ENCODE measurements at places on chromosomes 6 and 20. TPM values are rescaled to one million over a fixed set of nuclear protein-coding genes. Genes with fewer than 3 reads are reported as not detected.

KCNG1 gene
- total RNA-seq = 1.5 TPM

CST4 gene
- total RNA-seq = 2.7 TPM

SCGN gene
- total RNA-seq = 11.7 TPM

DNA sequence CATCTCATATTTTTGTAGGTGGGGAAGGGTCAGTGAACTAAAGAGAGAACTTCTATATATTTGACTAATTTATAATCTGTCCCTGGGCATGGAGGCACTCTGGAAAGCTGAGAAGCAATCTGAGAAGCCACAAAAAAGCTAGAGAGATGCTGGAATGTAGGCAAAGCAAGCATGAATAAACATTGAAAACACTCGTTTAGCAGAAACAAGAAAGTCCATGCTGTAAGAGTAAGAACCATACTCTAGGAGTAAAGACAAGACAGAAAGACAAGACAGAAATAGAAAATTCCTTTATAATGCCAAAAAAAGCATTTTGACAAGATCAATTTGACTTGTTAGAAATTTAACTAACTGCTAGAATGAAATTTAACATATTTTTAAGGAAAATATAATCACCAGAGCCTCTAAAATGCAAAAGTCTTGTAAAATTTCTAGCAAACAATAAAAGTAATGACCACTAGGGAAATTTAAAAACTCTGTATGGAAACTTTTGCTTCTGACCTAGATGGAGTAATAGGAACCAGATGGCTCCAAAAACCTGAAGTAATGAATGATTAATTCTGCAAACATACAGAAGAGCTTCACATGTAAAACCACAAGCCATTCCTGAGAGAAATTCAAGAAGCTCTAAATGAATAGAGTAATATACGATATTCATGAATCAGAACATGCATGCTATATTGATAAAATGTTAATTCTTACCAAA lies 625.7 kb upstream of the PTCHD4 start:
- no peak for DNase-seq

DNA sequence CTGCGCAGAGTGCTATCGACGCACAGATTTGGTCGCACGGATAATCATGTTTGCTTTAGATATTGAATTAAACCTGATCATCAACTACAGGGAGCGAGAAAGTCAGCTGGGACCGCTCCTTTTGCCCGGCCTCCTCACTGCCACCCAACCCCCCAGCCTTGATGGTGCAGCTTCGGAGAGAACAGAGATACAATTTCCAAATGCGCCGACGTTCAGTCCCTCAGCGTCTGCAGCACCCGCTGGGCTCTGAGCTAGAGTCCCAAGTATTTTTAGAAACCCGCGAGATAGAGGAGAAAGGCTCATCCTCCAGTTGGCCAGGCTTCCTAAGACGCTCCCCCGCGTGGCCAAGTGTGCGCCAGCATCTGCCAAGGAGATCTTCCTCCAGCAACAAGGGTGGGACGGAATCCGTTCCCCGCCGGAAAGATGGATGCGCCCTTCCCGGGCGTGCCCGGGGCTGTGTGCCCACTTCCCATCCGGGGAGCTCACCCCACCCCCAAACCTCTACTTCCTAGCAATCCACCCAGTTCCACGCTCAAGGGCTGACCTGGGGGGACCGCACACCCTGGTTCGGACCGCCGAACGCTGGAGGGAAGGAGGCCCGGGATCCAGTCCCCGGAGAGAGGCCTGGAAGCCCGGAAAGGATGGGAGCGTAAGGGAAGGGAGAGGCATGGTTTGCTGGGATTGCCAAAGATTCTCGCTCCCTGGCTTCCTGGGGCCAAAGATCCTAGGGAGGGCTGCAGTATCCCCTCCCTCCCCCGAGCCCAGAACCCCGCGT lies 4.1 kb downstream of the NKX2-2 start:
- DNase-seq = no peak

Measured in Caco-2 (cell line).